Fibroblast of upper back skin (primary cell): ENCODE measurements at places on chromosomes 2 and 18.

DNA sequence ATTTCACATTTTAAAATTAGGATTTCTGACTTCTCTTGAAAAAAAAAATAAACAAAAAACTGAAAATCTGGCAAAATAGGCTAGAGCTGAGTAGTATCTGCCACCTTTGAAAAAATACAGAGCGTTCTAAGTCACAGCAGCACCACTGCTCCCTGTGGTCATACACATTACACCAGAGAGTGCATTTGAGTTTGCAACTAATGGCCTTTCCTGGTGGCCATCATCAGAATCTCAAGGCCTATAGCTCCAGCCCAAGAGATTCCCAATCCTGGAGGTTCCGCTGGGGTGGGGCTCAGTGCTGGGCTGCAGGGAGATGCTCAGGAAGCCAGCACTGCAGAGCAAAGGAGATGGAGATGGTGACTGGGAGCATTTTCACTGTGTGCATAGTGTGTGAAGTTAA lies 17.5 kb downstream of the SMYD1 start:
- DNase-seq = no peak

- DNase-seq = no peak
These were observed 18.4 kb upstream of the KIAA2012 start for GRCh38 chr2:202054679-202055078.

DNA sequence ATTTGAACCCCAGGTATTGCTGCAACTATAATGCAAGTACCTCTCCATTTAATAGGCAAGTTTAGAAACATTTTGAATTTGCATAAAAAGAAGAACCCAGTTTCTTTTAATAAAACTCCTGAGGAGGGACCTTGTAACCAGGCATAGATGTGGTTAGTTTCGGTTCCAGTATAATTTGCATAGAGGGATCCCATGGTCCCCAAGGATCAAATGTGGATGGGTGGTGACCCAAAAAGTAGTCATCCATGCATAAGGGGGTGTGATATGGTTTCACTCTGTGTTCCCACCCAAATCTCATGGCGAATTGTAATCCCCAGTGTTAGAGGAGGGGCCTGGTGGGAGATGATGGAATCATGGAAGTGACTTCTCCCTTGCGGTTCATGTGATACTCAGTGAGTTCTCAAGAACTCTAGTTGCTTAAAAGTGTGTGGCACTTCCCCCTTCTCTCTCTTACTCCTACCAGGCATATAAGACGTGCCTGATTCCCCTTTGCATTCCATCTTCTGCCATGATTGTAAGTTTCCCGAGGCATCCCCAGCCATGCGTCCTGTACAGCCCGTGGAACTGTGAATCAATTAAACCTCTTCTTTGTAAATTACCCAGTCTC lies 40.2 kb upstream of the SKA1 start:
- DNase-seq = no peak

GRCh38 chr2:12061286-12062052 lies 315.0 kb downstream of the LPIN1 start:
- no peak for DNase-seq

DNA sequence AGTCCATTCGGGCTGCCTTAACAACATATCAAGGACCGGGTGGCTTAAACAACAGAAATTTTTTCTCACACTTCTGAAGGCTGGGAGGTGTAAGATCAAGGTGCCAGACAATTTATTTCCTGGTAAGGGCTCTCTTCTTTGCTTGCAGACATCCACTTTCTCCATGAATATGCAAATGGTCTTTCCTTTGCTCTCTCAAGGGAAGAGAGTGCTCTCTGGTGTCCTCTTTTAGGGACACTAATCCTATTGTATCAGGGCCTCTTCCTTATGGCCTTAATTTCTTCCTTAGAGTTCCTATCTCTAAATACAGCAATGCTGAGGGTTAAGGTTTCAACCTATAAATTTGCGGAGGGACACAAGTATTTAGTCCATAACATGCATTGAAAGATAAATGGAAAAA lies 770.8 kb downstream of the DSC3 start:
- no peak for DNase-seq

DNA sequence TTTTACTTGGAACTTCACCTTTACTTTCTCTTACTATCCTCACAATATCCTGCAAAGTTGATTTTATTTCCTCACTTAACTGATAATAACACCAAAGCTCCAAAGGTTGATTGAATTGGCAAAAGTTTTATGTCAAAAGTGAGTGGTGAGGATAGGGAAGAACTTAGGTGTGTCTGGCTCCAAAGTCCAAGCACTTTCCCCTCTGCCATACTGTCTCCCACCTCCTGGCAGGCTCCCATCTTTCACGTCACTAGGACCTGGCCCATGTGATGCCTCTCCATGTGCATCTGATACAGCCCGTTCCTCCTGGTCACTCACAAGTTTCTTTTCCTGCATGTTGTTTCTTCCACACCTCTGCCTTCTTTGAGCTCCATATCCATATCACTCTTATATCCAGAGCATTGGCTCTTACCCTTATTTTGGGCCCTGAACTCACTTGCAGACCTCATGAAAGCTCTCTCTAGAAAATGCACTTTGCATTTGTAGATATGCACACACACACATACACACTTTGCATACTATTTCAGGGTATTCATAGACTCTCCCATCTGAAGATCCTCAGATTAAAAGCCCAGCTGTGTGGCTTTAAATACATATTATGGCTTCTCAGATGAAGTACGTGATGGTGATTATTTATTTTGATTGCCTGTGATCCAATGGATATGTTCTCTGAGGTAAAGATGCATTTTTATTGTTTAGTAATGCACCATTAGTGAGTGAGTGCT lies 12.3 kb downstream of the MEP1B start:
- no peak for DNase-seq

DNA sequence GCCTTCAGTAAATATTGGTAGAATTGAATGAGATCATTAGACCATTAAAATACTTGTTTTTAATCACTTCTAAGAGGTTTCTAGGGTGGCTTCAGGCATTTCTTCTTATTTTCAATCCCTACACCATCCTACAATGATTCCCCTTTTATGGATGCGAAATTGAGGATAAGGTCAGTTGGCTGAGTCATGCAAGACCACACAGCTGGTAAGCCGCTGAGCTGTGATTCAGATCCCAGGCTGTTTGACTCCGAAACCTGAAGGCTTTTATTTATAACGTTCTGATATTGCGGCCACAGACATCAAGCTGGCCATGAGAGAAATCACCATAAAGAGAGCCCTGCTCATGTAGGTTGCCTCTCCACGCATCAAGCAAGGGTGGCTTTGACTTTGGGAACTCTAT lies 133.4 kb downstream of the VAPA start:
- peak; percentile 79 for DNase-seq
